Activated CD8-positive, alpha-beta T cell treated with anti-CD3 and anti-CD28 coated beads for 36 hours (primary cell): ENCODE measurements at places on chromosomes 1 and 21. TPM values are rescaled to one million over a fixed set of nuclear protein-coding genes. Genes with fewer than 3 reads are reported as not detected.

FALEC gene
- not detected for total RNA-seq

UBE2U gene
- not detected for total RNA-seq

DIO1 gene
- not detected for total RNA-seq

DNA sequence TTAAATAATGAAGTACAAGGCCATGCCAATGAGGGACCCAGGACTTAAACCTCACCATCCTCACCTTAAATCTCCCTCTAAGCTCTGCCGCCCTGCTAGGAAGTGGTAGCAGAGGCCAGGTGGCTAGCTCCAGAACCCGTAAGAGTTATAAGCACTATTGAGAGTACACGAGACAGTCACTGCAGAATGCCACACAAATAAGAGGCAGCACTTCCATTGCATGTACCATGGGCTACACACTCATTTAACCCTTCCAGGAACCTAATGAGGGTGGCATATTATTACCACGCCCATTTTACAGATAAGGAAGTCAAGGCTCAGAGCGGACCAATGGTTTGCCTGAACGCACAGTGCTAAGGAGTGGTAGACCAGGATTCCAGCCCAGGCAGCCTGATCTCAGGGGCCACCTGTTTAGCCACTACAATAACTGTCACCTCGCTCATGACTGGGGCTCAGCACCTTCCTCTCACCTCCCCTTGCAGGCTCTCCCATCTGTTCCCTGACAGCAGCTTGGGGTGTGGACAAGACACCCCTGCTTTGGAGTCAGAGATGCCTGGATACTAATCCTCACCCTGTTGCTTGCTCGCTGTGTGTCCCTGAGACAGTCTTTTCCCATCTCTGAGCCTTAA is 54.8 kb upstream of the ID3 start:
- peaks cover 6% of the 10 kb centered on the region for H3K36me3 ChIP-seq
- no peaks in the 10 kb centered on the region for H3K27me3 ChIP-seq
- no peak for DNase-seq
- H3K27ac ChIP-seq = peak overlapping the region; percentile 89

SPSB1 gene
- total RNA-seq = 1.1 TPM

GRCh38 chr1:1539310-1540089 is 924 bp downstream of the TMEM240 start:
- DNase-seq = no peak
- H3K4me1 ChIP-seq = no peaks in the 10 kb centered on the region
- peaks cover 9% of the 10 kb centered on the region for H3K36me3 ChIP-seq
- peak overlapping the region; percentile 63 for H3K4me3 ChIP-seq
- H3K27me3 ChIP-seq = no peaks in the 10 kb centered on the region

S100A1 gene
- not detected for total RNA-seq

STPG1 gene
- 6.3 TPM for total RNA-seq

PRRX1 gene
- not detected for total RNA-seq

- no peaks in the 10 kb centered on the region for H3K27me3 ChIP-seq
- no peak for DNase-seq
- peaks cover 9% of the 10 kb centered on the region for H3K4me1 ChIP-seq
- no peak overlapping the region for H3K4me3 ChIP-seq
- H3K36me3 ChIP-seq = peaks cover 16% of the 10 kb centered on the region
Observed at GRCh38 chr1:63516629-63517028, 6.4 kb downstream of the ITGB3BP start.

FABP3 gene
- total RNA-seq = not detected

- no peak overlapping the region for H3K27ac ChIP-seq
- no peak for DNase-seq
- H3K36me3 ChIP-seq = no peaks in the 10 kb centered on the region
- peaks cover 1% of the 10 kb centered on the region for H3K27me3 ChIP-seq
- H3K4me1 ChIP-seq = no peaks in the 10 kb centered on the region
Observed at GRCh38 chr1:205976708-205977401, 26.3 kb downstream of the RAB7B start.

GRCh38 chr1:31401241-31401640 is 11.8 kb upstream of the SERINC2 start:
- no peak overlapping the region for H3K27ac ChIP-seq
- DNase-seq = no peak
- H3K4me1 ChIP-seq = no peaks in the 10 kb centered on the region

DNA sequence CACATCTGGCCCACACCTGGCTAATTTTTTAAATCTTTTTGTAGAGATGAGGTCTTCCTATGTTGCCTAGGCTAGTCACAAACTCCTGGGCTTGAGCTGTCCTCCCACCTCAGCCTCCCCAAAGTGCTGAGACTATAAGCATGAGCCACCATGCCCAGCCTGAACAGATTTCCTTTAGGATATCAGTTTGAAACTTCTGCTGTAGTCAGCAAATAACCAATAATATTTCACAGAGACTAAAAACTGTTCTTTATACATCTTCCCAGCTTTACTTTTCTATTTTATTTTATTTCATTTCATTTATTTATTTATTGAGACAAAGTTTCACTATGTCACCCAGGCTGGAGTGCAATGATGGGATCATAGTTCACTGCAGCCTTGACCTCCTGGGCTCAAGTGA is 29.9 kb upstream of the TEKT2 start:
- no peaks in the 10 kb centered on the region for H3K27me3 ChIP-seq
- H3K4me3 ChIP-seq = no peak overlapping the region
- H3K36me3 ChIP-seq = peaks cover 12% of the 10 kb centered on the region
- DNase-seq = no peak

DNA sequence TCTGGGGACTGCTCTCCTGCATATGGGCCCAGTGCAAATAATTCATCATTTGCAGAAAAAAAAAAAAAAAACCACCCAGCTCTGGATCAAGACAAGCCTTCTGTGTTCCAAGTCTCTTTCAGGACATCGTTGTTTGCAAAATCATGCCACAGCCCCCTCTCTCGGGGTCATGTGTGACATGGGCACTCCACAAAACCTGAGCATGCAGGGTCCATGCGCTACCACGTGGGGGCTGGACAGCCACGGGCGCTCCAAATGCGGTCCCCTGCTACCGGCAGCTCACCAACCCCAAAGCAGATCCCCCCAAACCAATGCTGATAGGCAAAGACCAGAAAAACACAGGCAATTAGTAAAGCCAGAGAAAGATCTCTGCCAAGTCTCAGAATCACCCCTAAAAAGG is 17.6 kb downstream of the NPHP4 start:
- no peaks in the 10 kb centered on the region for H3K27me3 ChIP-seq
- H3K4me1 ChIP-seq = peaks cover 3% of the 10 kb centered on the region
- H3K4me3 ChIP-seq = no peak overlapping the region
- H3K36me3 ChIP-seq = peaks cover 9% of the 10 kb centered on the region
- no peak for DNase-seq

GJA4 gene
- total RNA-seq = not detected

BPNT1 gene
- total RNA-seq = 25.3 TPM

NR0B2 gene
- total RNA-seq = not detected

CORT gene
- 0.34 TPM for total RNA-seq

DNA sequence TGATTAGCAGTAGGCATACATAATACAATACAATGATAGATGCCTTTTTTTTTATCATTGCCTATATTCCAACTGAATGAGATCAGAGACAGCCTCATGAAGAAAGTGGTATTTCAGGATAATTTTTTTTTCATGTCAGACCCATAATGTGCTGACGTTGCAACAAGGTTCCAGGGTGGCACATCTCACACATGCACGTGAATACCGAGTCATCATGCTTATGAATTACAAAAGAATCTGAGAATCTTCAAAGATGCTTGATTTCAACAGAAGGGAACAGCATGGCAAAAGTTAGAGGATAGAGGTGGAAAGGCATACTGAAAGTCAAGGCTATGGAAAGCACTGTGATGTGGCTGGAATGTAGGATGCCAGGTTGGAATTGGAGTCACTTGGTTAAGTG is 5.0 kb upstream of the RNF11 start:
- peaks cover 17% of the 10 kb centered on the region for H3K4me1 ChIP-seq
- DNase-seq = no peak
- H3K36me3 ChIP-seq = no peaks in the 10 kb centered on the region
- no peak overlapping the region for H3K27ac ChIP-seq
- peaks cover 3% of the 10 kb centered on the region for H3K27me3 ChIP-seq

GRCh38 chr1:156851779-156852417 is 7.0 kb downstream of the INSRR start:
- H3K36me3 ChIP-seq = no peaks in the 10 kb centered on the region
- H3K27me3 ChIP-seq = peaks cover 10% of the 10 kb centered on the region
- H3K4me1 ChIP-seq = peaks cover 23% of the 10 kb centered on the region

- DNase-seq = no peak
- no peaks in the 10 kb centered on the region for H3K27me3 ChIP-seq
Observed at GRCh38 chr1:43067977-43068751, 103.9 kb downstream of the EBNA1BP2 start.

GRCh38 chr1:89633800-89634625 is 1.1 kb downstream of the LRRC8C start:
- H3K27me3 ChIP-seq = no peaks in the 10 kb centered on the region
- H3K4me1 ChIP-seq = peaks cover 65% of the 10 kb centered on the region
- peak overlapping the region; percentile 93 for H3K4me3 ChIP-seq
- peak; percentile 46 for DNase-seq
- H3K27ac ChIP-seq = peak overlapping the region; percentile 91
- peaks cover 54% of the 10 kb centered on the region for H3K36me3 ChIP-seq

DNA sequence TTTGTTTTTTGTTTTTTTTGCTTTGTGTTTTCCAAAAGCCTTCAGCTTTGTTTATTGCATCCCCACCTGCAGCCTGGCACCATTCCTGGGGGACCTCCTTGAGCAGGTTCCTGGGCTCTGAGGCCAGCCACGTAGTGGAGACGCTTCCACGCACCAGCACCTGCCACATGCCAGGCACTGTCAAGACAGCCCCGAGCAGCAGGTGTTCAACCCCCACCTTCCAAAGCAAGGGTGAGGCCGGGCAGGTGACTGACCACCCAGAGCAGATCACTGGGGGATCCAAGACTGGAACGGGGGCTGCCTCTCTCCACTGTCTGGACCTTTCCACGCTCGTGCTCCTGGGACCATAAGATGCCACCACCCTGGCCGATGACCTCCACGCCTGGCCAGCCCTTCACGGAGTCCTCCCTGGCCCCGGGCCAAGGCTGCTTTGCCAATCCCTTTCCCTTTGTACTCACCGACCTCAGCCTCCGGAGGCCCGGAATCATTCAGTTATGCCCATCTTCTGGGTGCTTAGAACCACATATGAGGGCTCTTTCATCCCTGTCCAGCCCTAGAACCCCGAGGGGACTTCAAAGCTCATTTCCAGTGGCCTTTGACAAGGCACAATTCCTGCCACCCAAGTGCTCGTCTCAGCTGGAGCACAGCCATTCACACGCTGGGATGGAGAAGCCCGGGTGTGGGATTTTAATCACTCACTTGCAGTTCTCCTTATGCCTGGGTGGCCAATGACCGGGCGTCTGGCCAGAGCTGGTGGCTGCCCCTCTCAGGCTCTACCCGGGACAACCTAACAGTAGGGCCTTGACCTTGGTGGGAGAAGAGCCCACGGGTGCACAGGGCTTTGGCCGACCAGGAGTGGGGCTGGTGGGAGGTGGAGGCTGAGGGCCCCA is 330.8 kb downstream of the NPHP4 start:
- no peaks in the 10 kb centered on the region for H3K36me3 ChIP-seq
- peaks cover 13% of the 10 kb centered on the region for H3K4me1 ChIP-seq
- no peak overlapping the region for H3K27ac ChIP-seq
- H3K27me3 ChIP-seq = peaks cover 3% of the 10 kb centered on the region
- DNase-seq = no peak

DNA sequence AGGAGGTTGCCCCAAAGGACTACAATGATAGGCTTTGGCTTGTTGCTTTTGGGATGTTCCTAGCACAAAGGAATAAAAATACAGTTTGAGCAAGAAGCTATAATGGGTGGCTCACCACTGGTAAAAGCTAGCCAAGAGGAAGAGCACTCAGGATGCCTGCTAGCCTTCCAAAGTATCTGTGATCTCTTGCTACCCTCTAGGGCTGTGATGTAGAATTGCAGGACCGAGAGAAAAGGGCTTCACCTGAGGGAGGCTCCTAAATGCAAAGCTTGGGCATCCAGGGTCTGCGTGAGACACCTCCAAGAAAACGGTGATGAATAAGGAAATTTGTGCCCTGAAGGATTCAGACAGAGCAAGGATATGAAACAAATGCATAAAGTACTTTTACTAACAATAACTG is 17.7 kb downstream of the IVL start:
- no peak overlapping the region for H3K4me3 ChIP-seq
- H3K27ac ChIP-seq = no peak overlapping the region
- H3K27me3 ChIP-seq = peaks cover 13% of the 10 kb centered on the region

FAM72D gene
- 23.2 TPM for total RNA-seq

ZNF648 gene
- not detected for total RNA-seq

TSPEAR gene
- not detected for total RNA-seq

GRCh38 chr1:48080331-48081255 is 83.4 kb upstream of the TRABD2B start:
- no peaks in the 10 kb centered on the region for H3K36me3 ChIP-seq
- no peaks in the 10 kb centered on the region for H3K4me1 ChIP-seq
- H3K27ac ChIP-seq = no peak overlapping the region

GRCh38 chr1:117511273-117511672 is 94.6 kb upstream of the TENT5C start:
- H3K27me3 ChIP-seq = no peaks in the 10 kb centered on the region
- H3K36me3 ChIP-seq = peaks cover 4% of the 10 kb centered on the region
- H3K4me1 ChIP-seq = no peaks in the 10 kb centered on the region
- DNase-seq = no peak

SLAMF8 gene
- total RNA-seq = 0.54 TPM

LEMD1 gene
- total RNA-seq = 0.58 TPM

DNA sequence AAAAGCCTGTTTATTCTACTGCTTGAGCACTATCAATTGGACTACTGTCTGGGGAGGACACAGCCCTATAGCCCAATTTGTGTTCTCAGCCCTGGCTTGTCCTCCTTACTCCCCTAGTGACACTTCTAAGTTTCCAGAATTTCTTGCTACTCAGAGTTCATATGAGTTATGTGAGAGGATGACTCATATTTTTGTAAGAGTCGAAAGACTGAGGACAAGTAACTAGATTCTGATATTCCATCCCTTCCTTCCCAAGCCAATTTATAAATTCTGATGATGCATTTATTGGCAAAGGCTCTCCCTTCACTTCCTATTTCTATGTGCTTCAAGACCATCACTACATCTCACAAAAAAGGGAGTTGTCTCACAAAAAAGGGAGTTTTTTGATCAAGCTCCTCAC is 422.2 kb upstream of the DEPDC1 start:
- H3K4me1 ChIP-seq = no peaks in the 10 kb centered on the region
- no peak for DNase-seq
- H3K4me3 ChIP-seq = no peak overlapping the region

OR10R2 gene
- not detected for total RNA-seq

GRCh38 chr21:43778469-43779335 is 2.6 kb upstream of the CSTB start:
- H3K36me3 ChIP-seq = peaks cover 7% of the 10 kb centered on the region
- H3K27me3 ChIP-seq = no peaks in the 10 kb centered on the region
- peak; percentile 30 for DNase-seq

GRCh38 chr1:20336105-20336605 is 45.5 kb downstream of the VWA5B1 start:
- H3K27ac ChIP-seq = no peak overlapping the region
- H3K4me3 ChIP-seq = no peak overlapping the region
- no peaks in the 10 kb centered on the region for H3K36me3 ChIP-seq
- H3K4me1 ChIP-seq = no peaks in the 10 kb centered on the region

DNA sequence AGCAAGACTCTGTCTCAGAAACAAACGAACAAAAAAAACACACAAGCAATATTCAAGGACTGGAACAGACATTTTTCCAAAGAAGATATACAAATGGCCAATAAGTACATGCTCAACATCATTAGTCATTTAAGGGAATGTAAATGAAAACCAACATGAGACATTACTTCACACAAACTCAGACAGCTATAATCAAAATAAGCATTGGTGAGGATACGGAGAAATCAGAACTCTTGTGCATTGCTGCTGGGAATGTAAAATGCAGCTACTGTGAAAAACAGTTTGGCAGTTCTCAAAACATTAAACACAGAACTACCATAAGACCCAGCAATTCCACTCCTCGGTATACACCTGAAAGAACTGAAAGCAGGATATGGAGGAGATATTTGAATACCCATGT is 15.4 kb downstream of the NOL9 start:
- H3K27me3 ChIP-seq = no peaks in the 10 kb centered on the region
- peaks cover 14% of the 10 kb centered on the region for H3K36me3 ChIP-seq
- no peak overlapping the region for H3K27ac ChIP-seq
- no peak for DNase-seq
- H3K4me1 ChIP-seq = no peaks in the 10 kb centered on the region
